ENCODE measurements at places on chromosomes 16 and 17.
A peak's percentile ranks its signal among the peaks of the same experiment; 100 is the strongest.

GRCh38 chr16:56637814-56638750 lies at the start of gene MT1A:
Gene MT1A (plus strand): TSS chr16:56638666. CDS start chr16:56638739, 73 bp downstream.
- no peak for DNase-seq

- DNase-seq = no peak
Observed at GRCh38 chr17:54983260-54983659, 14.7 kb downstream of the STXBP4 start.

GRCh38 chr17:338442-339192 lies 14.0 kb downstream of the RPH3AL start:
- DNase-seq = no peak

- DNase-seq = peak; percentile 12
Observed at GRCh38 chr16:10992112-10992511, 47.7 kb downstream of the CLEC16A start.

- no peak for DNase-seq
Observed at GRCh38 chr17:67605256-67605912, 112.4 kb upstream of the NOL11 start.

DNA sequence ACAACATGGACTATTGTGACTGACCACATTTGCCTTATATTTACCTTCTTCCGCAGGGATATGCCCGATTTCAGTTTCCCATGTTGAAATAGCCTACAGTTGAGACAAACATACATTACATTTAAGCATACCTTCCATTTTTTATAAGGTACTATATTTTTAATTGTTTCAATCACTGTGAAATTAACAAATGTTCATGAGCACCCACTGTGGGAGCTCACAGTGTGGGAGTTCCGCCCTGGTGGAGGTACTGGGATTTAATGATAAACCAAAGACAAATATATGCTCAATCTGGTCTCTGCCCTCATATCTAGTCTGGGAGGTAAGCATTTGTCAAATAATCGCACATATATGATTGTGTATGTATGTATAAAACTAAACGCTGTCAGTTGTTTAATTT lies 15.8 kb upstream of the TOX3 start:
- no peak for DNase-seq

- DNase-seq = no peak
Observed at GRCh38 chr17:80955078-80955477, 36.6 kb upstream of the CHMP6 start.

DNA sequence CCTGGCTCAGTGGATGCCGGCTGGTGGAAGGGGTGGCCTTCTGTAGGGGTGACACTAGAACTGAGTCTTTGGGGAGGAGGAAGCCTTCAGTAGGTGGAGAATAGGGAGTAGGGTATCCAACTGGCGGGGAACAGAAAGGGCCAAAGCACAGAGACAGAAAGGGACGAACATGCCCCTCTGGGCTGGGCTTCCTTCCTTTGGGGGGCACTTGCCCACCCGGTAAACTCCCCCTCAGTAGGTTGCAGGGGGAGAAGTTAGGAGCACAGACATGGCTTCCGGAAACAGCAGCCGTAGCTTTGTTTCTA lies 774 bp downstream of the ENGASE start:
- DNase-seq = no peak

DNA sequence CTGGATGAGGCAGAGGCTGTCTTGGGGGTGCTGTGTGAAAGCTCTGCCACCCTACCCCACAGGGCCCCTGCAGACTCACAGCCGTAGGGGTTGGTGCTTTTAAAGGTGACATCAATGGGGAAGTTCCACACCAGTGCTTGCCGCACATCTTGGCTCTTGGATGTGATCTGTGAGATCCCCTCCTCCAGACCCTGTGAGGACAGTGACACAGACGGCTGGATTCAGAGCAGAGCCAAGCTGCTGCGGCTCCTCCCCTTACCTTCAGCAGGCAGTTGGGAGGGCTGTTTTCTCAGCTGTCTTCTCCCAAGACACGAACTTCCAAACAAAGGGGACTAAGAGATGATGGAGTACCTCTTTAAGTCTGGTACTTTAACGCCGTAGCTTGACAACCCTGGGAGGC lies 4.8 kb downstream of the B9D1 start:
- no peak for DNase-seq

DNA sequence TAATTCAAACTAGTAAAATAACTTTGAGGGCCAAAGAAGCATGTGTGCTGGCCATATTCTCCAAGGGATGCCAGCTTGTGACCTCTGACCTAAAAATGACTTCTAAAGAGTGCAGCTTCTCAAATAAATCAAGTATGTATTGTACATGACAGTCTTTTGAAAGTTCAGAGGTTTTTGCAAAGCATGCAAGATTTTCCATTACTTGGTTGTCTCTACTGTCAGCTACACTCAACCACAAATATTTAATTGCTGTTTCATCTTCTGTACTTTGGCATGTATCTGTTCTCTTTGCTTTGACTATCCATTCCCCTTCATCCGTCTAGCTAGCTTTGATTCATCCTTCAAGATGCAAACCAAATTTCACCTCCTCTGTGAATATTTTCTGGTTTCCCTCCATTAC lies 121.9 kb upstream of the HS3ST2 start:
- no peak for DNase-seq

DNA sequence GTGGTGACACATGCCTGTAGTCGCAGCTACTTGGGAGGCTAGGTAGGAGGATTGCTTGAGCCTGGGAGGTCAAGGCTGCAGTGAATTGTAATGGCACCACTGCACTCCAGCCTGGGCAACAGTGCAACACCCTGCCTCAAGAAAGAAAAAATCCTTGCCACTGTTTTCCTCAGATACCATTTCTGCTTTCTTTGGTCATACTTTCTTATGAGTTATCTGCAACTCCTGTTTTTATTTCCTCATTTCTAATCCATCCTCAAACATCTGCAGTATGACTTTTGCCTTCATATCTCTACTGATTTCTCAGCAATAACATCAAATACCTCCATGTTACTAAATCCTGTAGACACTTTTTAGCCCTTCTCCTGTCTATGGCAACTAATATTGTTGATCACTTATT lies 3.1 kb upstream of the AP2B1 start:
- no peak for DNase-seq

GRCh38 chr17:17361867-17362539 lies 58.8 kb downstream of the NT5M start:
- no peak for DNase-seq

GRCh38 chr17:19382531-19383444 lies 4.2 kb downstream of the MFAP4 start:
- DNase-seq = no peak

DNA sequence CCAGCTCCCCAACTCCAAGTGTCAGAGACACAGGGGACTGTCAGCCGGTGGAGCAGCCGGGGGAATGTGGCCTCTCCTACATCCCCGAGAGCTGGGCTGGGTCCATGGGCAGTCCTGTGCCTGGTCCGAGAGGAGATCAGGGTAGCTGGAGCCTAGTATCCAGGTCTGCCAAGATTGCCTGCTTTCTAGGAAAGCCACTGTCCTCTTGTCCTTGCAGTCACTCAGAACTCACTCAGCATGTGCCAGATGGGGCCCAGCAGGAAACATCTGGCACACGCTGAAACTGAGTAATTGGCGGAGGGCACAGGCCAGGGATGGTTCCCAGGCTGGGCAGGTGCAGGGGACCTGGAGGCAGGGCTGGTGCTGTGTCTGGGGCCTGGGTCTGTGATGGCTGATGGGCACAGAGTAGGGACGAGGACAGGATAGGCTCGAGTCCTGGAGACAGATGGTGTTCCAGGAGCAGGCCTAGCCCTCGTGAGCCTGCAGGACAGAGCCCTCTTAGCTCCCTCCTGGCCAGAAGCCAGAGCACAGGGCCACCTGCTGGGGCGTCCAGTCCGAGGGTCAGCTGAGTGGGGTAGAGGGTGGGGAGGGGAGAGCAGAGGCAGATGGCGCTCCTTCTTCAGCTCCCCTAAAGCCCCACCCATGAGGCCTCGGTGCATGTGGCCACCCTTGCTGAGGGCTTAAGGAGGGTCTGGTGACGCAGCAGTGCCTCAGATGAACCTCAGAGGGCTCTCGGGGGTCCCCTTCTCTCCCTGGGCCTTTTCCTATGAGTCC lies 31.1 kb downstream of the ADCY7 start:
- DNase-seq = no peak

GRCh38 chr17:63961355-63962212 lies 11.1 kb downstream of the SCN4A start:
- DNase-seq = no peak

DNA sequence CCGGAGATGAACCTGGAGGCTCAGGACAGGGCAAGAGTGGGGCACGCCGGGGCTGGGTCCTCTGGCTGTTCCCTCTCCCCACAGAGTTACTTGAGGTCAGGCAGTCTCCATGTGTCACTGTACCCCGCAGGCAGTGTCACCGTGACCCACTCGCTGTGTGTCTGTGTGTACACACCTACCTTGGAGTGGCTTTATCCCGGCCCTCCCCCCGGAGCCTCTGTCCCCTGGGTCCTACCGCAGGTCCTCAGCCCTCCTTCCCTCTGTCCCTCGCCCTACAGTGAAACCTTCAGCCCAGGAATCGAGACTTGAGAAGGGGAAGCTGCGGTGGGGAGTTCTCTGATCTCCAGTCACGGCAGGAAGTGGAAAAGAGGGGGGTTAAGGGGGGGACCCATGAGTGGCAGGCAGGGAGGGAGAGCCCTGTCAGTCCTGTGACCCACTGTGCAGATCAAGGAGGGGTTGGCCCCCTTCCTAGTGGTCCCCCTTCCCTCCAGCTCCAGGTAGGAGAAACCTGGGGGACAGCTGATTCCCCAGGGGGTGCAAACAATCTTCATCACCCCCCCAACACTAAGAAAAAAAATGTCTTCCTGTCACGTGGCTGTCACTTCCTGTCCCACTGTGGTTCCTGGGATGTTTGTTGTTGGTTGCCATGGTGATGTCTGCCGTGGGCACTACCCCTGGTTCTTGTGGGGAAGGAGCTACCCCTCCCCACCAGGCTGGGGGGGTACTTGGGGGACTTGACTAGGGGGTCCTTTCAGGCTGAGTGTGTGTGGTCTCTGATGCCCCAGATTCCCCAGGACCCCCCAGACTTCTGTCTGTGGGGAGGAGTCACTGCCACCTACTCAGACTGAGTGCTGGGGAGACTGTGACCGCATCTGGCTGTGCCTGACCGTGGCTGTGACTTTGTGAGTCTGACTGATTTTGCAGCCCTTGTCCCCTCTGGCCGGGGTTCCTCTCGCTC lies 13.7 kb downstream of the RARA start:
- no peak for DNase-seq

DNA sequence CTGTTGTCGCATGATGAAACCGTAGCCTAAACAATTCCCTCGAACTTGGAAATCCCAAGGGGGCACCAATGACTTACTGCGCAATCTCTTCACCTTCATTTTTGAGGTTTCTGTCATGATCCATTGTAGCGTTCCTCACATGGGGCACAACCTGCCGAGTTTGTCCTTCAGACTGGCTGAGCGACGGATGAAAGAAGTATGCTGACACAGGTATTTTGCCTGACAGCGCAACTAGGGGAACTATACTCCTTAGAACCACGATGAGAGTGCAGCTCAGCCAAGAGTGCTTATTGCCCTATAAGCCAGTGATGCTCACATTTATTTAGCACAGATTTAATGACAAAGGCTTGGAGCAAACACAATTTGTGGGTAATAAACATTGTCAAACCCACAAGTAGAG lies 106.3 kb upstream of the ZNF267 start:
- no peak for DNase-seq

DNA sequence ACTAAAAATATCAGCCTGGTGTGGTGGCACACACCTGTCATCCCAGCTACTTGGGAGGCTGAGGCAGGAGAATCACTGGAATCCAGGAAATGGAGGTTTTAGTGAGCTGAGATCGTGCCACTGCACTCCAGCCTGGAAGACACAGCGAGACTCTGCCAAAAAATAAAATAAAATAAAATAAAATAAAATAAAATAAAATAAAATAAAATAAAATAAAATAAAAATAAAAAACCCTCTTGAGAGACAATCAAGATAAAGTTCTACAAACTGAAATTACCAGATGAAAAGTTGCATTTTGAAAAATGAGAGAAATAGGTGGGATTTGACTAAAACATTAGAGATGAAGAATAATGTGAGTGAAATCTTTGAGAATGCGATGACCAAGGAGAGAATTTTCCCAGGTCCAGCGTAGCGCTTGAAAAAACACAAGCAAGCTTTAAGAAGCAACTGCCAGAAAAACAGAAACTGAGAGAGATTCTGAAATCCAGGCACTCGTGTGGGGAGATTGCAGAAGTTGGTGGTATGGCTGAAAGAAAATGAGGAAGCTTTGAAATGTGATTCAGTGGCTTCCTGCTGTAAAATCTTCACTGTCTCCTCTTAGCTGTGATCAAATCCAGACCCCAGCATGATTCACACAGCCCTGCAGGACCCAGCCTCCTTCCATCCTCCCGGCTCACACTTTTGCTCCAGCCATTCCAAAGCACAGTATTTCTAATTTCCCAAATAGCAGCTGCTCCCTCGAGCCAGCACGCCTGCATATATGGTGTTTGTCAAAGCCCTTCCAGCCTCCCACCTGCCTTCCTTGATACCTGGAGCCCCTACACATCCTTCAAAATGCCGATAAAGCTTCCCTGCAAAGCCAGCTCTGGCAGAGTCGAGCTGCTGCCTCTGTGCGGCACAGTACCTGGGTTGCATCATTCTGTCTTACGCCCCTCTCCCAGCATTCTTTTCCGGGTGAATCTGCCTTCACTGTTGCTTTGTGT lies 8.2 kb upstream of the CD300E start:
- DNase-seq = no peak

- DNase-seq = no peak
Observed at GRCh38 chr17:71164561-71164960, 956.3 kb upstream of the SOX9 start.

GRCh38 chr17:78179372-78179771 lies 7.5 kb downstream of the TK1 start:
- no peak for DNase-seq

DNA sequence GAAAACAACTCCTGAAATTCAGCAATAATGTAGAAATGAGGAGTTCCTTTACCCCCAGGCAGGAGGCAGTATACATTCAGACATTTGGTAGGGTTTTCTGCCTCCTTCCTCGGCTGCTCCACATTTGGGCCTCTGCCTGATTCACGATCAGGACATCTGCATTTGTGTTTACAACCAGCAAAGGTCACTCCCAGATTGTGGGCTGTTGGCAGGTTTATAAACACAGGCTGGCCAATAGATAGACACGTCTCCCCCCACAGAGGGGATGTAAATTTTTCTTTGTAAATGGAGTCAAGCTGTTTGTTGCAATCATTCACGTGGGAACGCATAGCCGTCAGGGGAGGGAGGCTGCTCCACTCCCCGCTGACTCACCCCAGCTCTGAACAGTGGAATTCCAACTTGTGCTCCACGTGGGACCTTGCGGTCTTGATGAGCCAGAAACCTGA lies 252.1 kb upstream of the N4BP1 start:
- DNase-seq = no peak

DNA sequence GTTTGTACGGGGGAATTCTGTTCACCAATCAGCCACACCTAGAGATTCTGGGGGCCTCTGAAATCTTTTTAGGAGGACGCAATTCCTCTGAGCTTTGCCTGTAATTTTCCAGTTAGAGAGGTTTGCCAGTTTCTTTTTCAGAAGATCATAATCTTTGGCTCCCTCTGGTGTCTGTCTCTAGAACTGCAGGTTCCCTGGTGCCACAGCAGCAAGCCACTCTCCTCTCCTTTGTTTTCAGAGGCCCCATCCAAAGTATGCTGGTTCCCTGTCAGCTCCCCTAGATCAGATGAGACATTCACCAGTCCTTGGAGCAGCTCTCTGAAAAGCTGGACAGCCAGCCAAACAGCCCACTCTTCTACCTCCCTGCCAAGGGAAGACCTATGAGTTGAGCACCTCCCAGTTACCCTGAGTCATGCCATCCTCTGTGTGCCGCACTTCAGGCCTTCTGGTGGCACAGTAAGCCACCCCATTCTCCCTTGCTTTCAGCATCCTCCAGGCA lies 36.1 kb downstream of the RNF112 start:
- DNase-seq = peak; percentile 41
